GF-D8 (cell line): ENCODE measurements at places on chromosomes 2 and 18.

DNA sequence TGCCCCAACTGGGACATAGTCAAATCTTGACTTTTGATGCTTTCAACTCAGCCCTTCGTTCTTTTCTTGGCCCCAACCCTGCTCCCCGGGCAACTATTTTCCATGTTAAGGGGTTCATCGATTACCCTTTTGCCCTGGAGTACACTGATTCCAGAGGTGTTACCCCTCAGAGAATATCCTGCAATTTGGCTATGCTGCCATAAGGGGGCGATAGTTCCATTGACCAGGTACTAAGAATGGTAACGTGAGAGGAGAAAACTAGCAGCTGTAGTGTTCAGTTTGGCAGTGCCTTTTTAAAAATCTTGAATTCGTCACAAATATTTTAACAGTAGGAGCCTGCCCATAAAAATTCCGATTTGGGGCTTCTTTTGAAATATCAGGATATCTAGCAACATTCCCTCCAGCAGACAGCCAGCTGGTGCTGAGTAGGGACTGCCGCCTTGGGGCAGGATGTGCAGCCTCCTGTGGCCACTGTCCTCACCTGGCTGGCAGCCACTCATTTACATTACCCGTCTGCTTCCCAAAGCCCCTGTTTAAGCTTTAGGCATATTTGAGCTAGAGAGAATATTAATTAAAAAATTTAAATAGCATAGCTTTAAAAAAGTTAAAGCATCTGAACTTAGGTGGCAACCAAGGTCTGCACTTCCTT is 146.3 kb upstream of the SKOR2 start:
- DNase-seq: no peak

DNA sequence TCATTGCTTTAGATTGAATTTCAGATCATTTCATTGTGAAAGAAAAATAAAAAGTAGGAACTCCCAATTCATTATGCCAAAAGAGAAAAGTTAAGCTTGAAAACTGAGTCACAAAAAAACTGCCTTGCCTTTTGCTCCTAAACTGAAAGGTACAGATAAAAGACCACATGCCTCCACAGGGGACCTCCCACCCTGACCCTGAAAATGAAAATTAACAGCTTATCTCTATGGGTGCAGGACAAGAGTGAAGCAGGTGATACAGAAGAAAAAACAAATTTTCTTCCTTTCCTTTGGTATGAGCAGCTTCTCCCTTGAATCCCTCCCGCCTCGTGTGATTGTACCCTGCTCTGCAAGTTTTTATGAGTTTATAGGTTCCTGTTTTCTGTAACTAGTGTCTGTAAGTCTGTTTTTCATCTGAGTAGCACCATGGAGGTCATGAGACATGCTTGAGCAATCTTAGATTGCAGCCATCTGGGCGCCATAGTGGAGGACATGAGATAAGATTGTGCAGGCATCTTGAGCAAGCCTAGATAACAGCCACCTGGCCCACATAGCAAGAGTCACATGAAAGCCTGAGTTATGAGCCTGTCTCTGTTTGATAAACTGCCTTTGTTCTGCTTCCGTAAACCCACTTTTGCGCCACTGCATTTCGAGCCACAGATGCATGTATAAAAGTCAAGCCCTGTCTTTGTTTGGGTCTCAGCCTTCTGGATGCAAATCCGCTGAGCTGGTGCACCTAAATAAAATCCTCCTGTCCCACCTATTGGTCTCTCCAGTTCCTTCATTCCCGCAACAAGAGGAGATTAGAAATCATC is 56.2 kb upstream of the DYNC1I2 start:
- peak; percentile 98 for DNase-seq

DNA sequence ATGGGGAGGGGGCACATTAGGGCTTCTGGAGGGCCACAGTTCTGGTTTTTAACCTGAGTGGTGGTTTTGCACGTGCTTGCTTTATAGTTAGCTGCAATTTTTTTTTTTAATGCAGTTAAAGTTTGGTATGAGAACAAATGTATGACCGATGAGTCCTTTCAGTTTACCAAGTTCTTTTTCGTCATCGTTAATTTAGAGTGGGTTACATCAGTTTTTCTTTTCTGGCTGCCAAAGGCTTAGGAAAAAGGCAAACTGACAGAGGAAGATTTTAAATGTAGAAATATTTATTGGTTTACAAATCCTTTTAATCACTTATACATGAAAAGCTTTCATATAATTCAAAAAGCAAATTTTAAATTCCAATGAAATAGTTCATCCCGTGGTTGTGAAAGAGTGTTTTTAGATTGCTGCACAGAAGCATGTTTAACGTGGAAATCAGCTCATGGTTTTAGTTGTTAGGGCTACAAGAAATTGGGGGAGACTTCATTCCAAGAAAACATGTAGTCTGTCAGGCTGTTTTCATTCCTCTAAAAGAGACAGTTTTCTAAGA is 82.9 kb downstream of the MSH2 start:
- no peak for DNase-seq

- no peak for DNase-seq
Measured at GRCh38 chr18:10239103-10239502, 215.3 kb upstream of the APCDD1 start.

- DNase-seq: no peak
Measured at GRCh38 chr2:214547931-214548330, 137.1 kb downstream of the VWC2L start.

DNA sequence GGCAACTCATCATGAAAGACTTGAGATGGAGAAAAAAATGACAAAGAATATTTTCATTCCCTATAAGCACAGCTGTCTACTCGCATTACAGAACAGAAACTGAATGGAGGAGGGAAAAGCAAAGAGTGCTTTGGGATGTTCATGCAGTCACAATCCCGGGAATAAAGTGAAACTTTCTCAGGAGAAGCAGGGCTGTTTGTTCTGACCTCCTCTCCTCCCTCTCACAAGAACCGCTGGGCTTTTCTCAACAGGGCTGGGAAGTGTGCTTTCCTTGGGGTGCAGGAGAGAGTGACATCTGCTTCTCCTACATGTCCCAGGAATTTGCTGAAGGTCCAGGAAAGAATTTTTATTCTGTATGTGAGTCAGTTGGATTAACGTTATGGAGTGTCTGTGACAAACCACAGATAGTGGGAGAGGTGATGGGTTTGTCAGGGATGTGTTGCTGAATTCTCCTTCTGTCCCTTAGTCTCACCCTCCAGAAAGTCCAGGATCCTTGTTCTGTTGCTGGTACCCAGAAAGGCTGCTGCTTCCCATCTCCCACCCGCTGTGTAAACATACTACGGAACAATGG is 125.6 kb downstream of the HRH4 start:
- no peak for DNase-seq
